ENCODE measurements at places on chromosomes 2 and 18. TPM values are rescaled to one million over a fixed set of nuclear protein-coding genes. Genes with fewer than 3 reads are reported as not detected.

The STARD6 gene
- total RNA-seq, result not detected

The CROCC2 gene
- total RNA-seq, result not detected

The ZBTB14 gene
- total RNA-seq, result 14.7 TPM

The KLHL29 gene
- total RNA-seq, result 0.81 TPM

The NDUFV2 gene
- total RNA-seq, result 211 TPM

The MEX3C gene
- total RNA-seq, result 44.8 TPM

The PDE11A gene
- total RNA-seq, result 0.25 TPM

The LONRF2 gene
- not detected for total RNA-seq

The LRATD1 gene
- total RNA-seq, result 0.27 TPM

The SERPINB4 gene
- not detected for total RNA-seq

DNA sequence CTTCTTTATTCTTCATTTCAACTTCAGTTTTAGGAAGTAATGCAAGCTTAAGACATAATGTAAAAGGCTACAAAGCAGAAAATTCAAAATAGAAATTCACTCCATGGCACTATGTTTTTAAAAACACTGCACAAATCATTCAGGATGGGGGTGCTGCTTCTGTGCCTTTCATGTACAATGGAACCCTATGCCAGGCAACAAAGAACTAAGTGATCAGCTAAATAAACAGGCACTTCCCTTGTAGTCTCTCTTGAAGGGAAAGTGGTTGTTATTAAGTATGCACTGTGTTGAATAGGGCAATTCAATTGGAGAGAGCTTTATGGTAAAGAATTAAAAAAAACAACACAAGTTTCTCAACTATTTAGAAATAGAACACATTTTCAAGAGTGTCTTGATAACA is 10.9 kb upstream of the ERBB4 start:
- DNase-seq, result no peak

- no peak for DNase-seq
Measured at GRCh38 chr18:10297086-10297485, 157.3 kb upstream of the APCDD1 start.

GRCh38 chr18:12098374-12098773 is 4.7 kb downstream of the ANKRD62 start:
- DNase-seq, result no peak

DNA sequence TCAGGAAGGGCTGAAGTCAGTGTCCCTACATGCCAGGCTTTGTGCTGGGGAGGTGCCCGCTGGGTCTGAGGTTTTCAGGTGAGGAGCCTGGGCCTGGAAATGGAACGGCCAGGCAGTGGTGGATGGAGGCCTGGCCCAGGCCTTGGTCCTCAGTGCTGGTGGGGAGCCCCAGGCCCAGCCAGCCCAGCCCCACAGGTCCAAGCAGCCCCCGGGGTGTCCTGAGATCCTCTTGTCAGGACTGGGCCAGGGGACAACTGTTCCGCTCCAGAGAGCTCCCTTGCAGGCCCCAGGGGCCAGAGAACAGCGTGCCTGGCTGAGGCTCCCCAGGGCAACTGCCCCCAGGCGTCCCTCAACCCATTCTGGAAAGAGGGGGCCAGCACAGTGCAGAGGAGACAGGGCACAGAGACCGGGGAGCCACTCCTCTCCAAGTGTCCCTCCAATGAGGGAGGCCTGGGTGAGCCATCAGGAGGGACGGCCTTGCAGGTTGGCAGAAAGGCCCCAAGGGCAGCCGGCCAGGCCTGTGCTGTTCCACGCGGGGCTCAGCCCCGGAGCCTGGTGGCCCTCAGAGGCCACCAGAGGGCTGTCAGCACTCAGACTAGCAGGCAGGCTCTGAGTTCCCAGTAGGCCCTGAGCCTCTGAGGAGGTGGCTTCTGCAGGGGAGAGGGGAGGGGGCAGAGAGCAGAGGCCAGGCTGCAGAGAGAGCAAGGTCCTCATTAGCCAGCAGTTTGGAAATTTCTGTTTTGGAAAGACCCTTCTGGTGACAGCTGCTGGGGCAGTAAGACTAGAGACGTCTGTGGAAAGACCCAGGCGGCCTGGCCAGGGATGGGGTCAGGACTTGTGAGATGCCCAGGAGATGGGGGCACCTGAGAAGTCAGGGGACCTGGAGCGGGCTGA is 29.4 kb upstream of the SNED1 start:
- DNase-seq, result no peak

DNA sequence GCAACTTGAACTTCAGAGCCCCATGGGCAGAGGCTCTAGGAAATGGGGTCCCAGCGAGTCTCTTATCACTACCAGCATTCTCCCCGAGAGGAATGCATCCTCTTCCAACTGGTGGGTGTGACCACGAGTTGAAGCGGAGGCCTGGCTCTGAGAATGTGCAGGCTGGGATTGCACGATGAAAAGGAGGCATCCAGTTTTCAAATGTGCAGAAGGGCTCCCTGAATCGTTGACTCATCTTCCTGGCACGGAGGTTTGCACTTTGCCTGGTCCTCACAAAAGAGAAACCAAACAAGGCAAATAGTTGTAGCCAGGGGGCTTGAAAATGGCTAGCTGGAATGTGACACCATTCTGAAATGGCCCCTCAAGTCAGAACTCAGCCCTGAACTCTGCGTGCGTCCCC is 216.7 kb downstream of the GLI2 start:
- DNase-seq, result no peak

- DNase-seq, result no peak
Measured at GRCh38 chr2:88885275-88885674, 193.8 kb downstream of the RPIA start.

GRCh38 chr2:163633291-163633690 is 102.5 kb downstream of the FIGN start:
- no peak for DNase-seq

- DNase-seq, result no peak
Measured at GRCh38 chr2:175147186-175147585, 20.8 kb downstream of the ATF2 start.

- no peak for DNase-seq
Measured at GRCh38 chr2:198283146-198283545, 478.8 kb downstream of the PLCL1 start.

DNA sequence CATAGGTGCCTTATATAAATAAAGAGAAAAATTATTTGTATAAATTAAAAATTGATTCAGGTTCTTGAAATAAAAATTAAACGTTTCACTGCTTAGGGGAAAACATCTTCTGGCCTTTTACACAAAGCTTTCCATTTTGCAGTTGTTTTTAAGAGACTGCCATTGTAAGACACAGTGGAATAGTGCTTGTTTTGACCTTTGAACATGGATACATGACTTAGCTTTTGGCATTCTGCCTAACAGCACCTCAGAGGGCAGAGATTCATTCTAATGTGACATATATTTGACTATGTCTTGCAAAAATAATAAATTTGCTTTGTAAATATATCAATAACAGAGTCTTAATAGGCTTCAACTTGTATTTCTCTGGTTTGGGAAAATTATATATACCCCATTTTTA is 142.1 kb downstream of the SLC4A10 start:
- no peak for DNase-seq

DNA sequence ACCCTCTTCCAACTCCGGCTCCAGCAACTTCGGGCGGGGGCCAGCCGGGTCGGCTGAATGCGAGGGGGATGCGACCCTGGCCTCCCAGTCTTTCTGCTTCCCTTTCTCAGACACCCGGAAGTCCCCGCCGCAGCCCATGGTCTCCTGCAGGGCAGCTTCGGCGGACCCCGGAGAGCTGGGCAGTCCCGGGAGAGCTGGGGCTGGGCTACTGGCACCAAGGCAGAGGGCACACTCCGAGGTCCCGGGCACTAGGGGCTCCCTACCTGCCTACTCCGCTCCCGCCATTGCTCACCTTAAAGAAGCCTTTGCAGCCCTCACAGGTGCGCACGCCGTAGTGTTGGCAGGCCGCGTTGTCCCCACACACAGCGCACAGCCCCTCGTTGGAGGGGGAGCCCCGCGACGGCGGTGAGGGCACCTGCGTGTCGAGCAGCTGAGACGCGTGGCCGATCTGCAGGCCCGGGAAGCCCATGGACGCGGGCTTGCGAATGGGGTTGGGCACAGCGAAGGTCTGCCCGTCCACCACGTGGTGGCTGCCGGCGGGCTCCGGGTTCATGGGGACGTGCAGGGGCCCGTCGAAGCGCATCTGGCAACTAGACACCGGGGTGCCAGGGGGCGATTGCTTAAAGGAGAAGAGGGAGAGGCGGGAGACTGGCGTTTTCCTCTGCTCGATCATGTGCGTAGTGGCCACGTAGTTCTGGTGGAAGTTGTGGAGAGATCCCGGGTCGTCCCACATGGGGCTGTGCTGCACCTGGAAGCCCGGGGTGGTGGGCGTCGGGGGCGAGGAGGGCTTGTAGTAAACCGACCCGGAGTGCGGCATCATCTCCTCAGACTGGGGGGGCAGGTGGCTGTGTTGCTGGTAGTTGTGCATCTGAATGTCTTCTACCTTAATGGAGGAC is 3.2 kb downstream of the NR4A2 start:
- DNase-seq, result no peak

GRCh38 chr2:43222475-43223309 is 3.7 kb downstream of the ZFP36L2 start:
- no peak for DNase-seq

DNA sequence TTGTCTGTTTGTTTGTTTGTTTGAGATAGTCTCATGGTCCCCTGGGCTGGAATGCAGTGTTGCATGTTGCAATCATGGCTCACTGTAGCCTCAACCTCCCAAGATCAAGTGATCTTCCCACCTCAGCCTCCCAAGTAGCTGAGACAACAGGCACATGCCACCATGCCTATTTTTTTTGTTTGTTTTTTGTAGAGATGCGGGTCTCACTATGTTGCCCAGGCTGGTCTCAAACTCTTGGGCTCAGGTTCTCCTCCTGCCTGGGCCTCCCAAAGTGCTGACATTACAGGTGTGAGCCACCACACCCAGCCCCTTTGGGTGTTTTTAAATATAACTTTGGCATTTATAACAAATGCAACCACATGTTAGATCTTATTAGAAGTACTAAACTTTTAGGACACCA is 37.5 kb downstream of the ARL5A start:
- DNase-seq, result no peak

GRCh38 chr2:216880509-216881184 is 20.8 kb upstream of the TNP1 start:
- no peak for DNase-seq

- DNase-seq, result no peak
Measured at GRCh38 chr2:99858951-99859596, 283.3 kb downstream of the AFF3 start.

DNA sequence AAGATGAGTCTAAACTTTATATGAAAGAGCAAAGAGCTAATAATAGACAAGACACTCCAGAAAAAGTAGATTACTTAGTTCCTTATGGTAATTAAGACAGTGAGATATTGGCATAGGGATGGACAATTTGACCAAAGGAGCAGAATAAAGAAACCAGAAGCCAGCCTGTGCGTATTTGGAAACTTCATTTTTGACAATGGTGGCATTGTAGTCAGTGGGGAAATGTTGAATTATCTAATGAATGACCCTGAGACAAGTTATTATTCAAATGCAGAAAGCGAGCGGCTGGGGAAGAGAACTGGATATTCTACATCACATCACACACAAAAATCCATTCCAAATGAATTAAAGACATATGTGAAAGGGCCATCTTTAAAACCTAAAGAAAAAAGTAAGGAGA is 144.3 kb downstream of the DTNB start:
- DNase-seq, result no peak

DNA sequence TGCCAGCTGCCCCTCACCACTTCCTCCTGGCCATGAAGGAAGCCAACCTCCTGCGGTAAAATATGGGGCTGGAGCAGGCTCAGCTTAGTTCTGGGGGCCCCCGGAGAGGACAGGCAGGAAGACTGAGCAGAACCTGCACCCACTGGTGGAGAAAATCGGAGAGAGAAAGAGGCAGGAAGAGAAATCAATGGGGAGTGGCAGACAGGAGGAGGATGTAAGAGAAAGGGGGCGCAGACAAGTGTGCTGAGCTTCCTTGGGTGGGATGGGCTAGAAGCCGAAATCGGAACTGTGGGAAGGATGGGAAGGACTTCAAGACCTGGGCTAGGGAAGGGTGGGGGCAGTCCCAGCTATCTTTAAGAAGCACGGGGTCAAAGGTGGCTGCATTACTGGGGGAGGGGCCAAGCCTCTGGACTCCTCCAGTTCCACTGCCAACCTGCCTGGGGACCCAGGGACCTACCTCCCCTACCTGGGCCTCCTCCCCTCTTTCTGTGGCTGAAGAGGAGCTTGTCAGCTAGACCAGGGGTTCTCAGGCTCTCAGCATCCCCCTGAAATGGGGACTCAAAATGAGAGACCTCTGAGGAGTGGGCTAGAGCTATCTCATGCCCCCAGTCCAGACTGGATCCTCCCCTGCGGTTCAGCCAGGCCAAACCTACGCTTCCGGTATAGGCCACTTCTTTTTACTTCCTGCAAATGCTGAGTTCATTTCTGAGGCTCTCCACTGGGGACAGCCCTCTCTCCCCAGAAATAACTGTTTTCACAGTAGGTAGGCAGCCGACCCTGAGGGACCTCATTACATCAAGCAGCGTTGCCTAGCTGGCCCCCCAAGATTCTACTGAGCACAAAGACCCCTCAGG is 33.6 kb upstream of the B3GNT7 start:
- no peak for DNase-seq

DNA sequence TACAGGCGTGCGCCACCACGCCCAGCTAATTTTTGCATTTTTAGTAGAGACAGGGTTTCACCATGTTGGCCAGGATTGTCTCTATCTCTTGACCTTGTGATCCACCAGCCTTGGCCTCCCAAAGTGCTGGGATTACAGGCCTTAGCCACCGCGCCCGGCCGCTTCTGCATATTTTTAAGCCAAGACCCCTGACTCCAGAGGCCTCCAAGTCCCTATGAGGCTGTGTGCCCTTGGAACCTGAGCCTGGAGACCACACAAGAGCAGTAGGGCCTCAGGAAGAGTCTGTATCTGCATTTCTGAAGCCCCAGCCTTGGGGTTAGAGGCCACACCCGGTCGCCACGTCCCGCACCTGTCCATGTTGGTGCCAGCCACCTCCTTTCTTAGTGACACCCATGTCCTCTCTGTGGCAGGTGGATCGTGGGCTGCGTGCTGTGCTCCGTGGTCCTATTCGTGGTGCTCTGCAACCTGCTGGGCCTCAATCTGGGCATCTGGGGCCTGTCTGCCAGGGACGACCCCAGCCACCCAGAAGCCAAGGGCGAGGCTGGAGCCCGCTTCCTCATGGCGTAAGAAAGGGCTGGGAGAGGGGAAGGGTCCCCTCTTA is 5.3 kb downstream of the PROM2 start:
- no peak for DNase-seq

DNA sequence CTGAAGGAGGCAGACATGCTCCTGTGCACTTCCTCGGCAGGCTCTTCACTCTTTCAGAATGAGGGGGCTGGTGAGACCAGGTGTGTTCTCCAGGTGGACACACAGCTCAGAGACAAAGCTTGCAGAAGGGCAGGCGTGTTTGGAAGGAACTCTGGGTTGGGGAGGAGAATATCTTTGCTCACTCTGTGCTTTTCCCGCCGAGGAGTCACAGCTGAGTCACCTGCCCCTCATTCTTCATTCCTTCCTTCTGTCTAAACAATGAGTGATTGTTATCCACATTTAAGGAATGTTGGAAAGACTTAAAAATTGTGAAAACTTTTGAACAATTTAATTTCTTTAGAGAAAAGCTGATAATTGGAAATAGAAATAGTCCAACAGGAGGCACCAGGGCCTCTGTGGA is 126.3 kb upstream of the TPO start:
- DNase-seq, result no peak
